RWPE2 (cell line): ENCODE measurements at places on chromosomes 13 and 19.
A peak's percentile ranks its signal among the peaks of the same experiment; 100 is the strongest.

GRCh38 chr13:113883921-113884804 lies 20.3 kb upstream of the GAS6 start:
- H3K36me3 ChIP-seq = no peaks in the 10 kb centered on the region
- DNase-seq = no peak
- peaks cover 2% of the 10 kb centered on the region for H3K4me1 ChIP-seq
- H3K27me3 ChIP-seq = no peaks in the 10 kb centered on the region
- H3K4me3 ChIP-seq = no peak overlapping the region

- H3K36me3 ChIP-seq = no peaks in the 10 kb centered on the region
- DNase-seq = no peak
- H3K4me3 ChIP-seq = no peak overlapping the region
- no peaks in the 10 kb centered on the region for H3K4me1 ChIP-seq
- H3K27ac ChIP-seq = no peak overlapping the region
These were observed 453.3 kb downstream of the DIAPH3 start for GRCh38 chr13:59710416-59710815.

- H3K27ac ChIP-seq = no peak within 1 kb of the TSS
- DNase-seq = no peak
These were observed at the start of gene ATP1A3 for GRCh38 chr19:41993612-41994483. ATP1A3 (minus strand) TSS chr19:41994230; CDS start chr19:41994076, 154 bp downstream.

- DNase-seq = no peak
- no peak overlapping the region for H3K4me3 ChIP-seq
- H3K27ac ChIP-seq = no peak overlapping the region
- peaks cover 26% of the 10 kb centered on the region for H3K36me3 ChIP-seq
- peaks cover 16% of the 10 kb centered on the region for H3K4me1 ChIP-seq
These were observed 24.9 kb downstream of the RCN3 start for GRCh38 chr19:49552749-49553148.

- no peak overlapping the region for H3K27ac ChIP-seq
- no peaks in the 10 kb centered on the region for H3K27me3 ChIP-seq
These were observed 6.9 kb downstream of the ZNF490 start for GRCh38 chr19:12603714-12604113.

- H3K4me1 ChIP-seq = peaks cover 30% of the 10 kb centered on the region
- H3K27me3 ChIP-seq = no peaks in the 10 kb centered on the region
- no peak overlapping the region for H3K4me3 ChIP-seq
- no peak for DNase-seq
These were observed 256.4 kb downstream of the DLEU7 start for GRCh38 chr13:50587115-50587514.

DNA sequence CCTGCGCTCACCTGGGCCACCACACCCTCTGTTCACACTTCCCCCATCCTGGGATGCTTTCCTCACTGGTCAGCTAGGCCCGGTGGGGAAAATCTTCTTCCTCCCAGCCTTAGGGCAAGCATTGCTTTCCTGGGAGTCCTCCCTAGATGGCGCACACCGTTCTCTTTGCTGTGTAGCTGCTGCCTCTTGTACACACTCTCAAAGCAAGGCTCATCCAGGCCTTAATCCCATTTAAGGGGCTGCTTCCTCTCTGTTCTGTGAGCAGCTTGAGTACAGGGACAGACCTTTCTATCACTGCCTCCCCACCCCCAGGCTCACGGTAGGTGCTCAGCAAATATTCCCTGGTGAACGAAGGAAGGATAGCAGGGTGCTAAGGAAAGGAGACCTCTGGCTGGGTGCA lies 11.1 kb downstream of the SLC7A10 start:
- no peak for DNase-seq
- H3K4me1 ChIP-seq = no peaks in the 10 kb centered on the region
- no peaks in the 10 kb centered on the region for H3K36me3 ChIP-seq
- H3K4me3 ChIP-seq = no peak overlapping the region
- H3K27ac ChIP-seq = no peak overlapping the region

DNA sequence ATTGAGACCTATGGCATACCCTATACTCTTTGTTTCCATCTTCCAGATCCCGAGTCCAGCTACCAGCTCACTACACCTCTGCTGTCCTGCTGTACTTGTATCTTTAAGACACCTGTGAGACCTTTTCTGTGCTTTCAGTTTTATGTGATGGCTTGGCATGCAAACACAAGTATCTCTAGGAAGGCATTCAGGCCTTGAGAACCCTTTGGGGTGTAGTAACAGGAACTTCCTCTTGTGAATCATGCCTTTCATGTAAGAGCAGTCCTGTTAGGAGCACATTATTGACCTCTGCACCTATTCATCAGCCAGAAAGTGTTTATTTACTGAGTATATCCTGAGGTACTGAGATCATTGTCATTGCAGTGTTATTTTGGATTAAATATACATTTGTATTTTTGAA lies 87.0 kb upstream of the HTR2A start:
- H3K4me3 ChIP-seq = no peak overlapping the region
- H3K27ac ChIP-seq = no peak overlapping the region
- H3K36me3 ChIP-seq = no peaks in the 10 kb centered on the region
- H3K4me1 ChIP-seq = peaks cover 5% of the 10 kb centered on the region
- no peak for DNase-seq
- H3K27me3 ChIP-seq = no peaks in the 10 kb centered on the region

DNA sequence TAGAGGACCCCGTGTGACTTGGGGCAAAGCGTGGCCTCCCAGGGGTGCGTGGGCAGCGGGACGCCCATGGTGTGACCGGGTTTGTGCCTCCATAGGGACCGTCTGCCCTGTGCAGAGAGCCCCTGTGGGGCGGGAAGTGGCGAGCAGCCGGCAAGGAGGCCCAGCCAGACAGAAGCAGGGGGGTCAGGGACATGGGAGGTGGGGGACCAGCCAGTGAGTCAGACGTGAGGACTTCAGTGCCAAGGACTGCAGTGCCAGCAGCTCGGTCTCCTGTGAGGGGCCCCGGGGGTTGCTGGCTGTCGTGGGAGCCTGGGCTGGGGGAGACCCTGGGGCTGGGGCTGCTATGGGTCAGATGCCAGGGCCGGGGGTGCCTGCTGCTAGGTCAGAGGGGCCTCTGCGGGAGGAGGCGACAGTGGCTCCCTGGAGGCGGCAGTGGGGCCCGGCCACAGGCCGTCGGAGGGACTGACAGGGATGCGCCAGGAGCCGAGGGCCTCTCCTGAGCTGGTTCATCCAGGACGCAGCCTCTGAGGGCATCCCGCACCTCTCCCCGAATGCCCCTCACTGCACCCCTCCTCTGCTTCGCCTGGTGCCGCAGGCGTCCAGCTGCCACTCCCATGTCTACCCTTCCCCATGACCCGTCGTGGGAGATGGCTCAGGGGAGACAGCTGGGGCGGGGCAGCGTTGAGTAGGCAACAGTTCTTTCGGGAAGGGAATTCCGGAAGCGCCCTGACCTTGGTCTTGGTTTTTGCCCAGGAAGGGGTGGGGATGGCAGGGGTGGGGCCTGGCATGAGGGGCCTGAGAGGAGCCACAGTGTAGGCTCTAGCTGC lies 80.0 kb downstream of the KDM4B start:
- H3K27me3 ChIP-seq = no peaks in the 10 kb centered on the region
- no peak overlapping the region for H3K4me3 ChIP-seq
- H3K27ac ChIP-seq = no peak overlapping the region
- H3K4me1 ChIP-seq = peaks cover 22% of the 10 kb centered on the region
- peaks cover 6% of the 10 kb centered on the region for H3K36me3 ChIP-seq

- no peak overlapping the region for H3K4me3 ChIP-seq
- peaks cover 18% of the 10 kb centered on the region for H3K4me1 ChIP-seq
- H3K27ac ChIP-seq = peak overlapping the region; percentile 79
These were observed 459.4 kb downstream of the FOXO1 start for GRCh38 chr13:40207001-40207478.

GRCh38 chr19:11460207-11460606 lies 20.6 kb downstream of the ELAVL3 start:
- no peaks in the 10 kb centered on the region for H3K36me3 ChIP-seq
- no peak for DNase-seq
- no peaks in the 10 kb centered on the region for H3K4me1 ChIP-seq

DNA sequence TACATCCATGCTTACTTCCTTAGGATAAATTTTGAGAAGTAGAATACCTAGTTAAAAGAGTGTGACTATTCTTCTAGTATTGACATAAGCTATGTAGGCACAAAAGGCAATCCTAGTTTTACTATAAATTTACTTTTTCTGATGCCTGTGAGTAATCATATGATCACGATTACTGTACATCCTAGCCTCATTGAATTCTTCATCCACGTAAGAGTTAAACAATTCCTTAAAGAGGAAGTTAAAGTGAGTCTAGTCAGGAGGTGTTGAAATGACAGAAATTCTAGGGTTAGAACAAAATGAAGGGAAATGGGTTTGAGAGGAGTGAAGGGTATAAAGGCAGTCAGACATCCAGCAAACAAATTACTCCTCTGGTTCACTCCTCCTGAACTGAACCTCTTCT lies at the start of gene ACOD1:
Gene ACOD1 (plus strand): TSS at position 363 of the 400 bp plus-strand sequence. CDS start 48 bp downstream, outside the sequence.
- H3K4me3 ChIP-seq = no peak within 1 kb of the TSS
- no peaks in the 10 kb centered on the region for H3K36me3 ChIP-seq
- peaks cover 9% of the 10 kb centered on the region for H3K4me1 ChIP-seq
- no peak within 1 kb of the TSS for H3K27ac ChIP-seq
- H3K27me3 ChIP-seq = no peaks in the 10 kb centered on the region
- DNase-seq = no peak

GRCh38 chr19:14915116-14915515 lies 26.2 kb upstream of the OR7C2 start:
- no peak for DNase-seq
- no peaks in the 10 kb centered on the region for H3K27me3 ChIP-seq
- no peak overlapping the region for H3K4me3 ChIP-seq

DNA sequence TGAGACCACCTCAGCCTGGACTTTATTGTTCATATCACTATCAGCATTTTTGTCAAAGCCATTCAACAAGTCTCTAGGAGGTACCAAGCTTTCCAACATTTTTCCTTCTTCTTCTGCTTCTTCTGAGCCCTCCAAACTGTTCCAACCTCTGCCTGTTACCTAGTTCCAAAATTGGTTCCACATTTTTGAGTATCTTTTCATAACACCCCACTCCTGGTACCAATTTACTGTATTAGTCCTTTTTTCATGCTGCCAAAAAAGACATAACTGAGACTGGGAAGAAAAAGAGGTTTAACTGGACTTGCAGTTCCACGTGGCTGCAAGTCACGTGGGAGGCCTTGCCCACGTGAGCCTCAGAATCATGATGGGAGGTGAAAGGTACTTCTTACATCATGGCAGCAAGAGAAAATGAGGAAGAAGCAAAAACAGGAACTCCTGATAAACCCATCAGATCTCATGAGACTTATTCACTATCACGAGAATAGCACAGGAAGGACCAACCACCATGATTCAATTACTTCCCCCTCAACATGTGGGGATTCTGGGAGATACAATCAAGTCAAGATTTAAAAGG lies 215.1 kb downstream of the PCDH17 start:
- no peaks in the 10 kb centered on the region for H3K36me3 ChIP-seq
- H3K27ac ChIP-seq = no peak overlapping the region
- no peaks in the 10 kb centered on the region for H3K4me1 ChIP-seq
- DNase-seq = no peak
- H3K4me3 ChIP-seq = no peak overlapping the region
- H3K27me3 ChIP-seq = no peaks in the 10 kb centered on the region

DNA sequence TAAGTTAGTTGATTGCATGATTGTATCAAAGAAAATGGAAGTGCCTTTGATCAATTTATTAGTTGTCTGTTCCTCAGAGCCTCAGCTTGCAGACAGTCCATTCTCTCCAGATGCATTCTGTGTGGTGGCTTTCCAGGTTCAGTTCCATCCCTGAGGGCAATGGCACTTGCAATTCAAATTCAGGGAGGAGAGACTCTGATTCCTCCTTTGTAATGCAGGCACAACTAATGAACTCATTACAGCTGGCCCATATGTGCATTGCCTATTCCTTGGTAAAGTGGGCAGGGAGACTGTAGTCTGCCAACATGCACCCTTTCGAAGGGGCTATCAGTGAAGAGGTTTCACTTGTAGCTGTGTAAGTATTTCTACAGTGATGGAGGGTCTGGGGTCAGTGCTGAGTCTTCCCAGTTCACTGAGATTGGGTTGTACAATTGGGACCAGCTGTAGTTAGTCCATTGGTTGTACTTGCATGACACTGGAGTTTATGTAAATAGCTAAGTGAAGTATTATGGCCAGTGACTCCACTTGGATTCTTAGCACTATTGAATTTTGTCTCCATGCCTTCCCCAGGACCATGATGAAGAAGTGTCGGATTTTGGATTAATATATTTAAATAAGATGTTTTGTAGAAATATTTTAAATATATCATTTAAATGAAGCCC lies 401.7 kb downstream of the GPC6 start:
- no peak overlapping the region for H3K27ac ChIP-seq
- no peaks in the 10 kb centered on the region for H3K36me3 ChIP-seq
- H3K4me1 ChIP-seq = no peaks in the 10 kb centered on the region
- H3K27me3 ChIP-seq = no peaks in the 10 kb centered on the region

DNA sequence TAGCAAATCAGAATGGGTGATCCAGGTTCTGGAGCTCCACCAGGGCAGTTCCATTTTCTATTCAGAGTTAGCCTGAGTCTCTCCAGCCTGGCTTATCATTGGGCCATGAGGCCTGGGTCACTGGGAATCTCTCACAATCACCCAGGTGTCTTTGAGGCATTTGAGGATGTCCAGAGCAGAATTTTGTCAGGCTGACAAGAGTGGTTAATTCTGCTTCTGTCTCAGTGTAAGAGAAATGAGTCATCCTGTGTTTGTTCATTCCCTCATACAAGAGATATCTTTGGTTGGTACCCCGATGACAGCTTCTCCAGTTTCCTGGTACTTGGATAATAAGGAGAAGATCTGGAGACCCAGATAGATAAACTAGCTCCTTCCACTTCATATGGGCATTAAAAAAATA lies 10.4 kb downstream of the ZNF93 start:
- H3K27ac ChIP-seq = no peak overlapping the region
- no peak overlapping the region for H3K4me3 ChIP-seq
- H3K4me1 ChIP-seq = no peaks in the 10 kb centered on the region
- no peak for DNase-seq
- H3K27me3 ChIP-seq = no peaks in the 10 kb centered on the region
- no peaks in the 10 kb centered on the region for H3K36me3 ChIP-seq

- H3K27me3 ChIP-seq = no peaks in the 10 kb centered on the region
- H3K4me1 ChIP-seq = no peaks in the 10 kb centered on the region
- no peaks in the 10 kb centered on the region for H3K36me3 ChIP-seq
- H3K27ac ChIP-seq = no peak overlapping the region
- no peak overlapping the region for H3K4me3 ChIP-seq
These were observed 1461.9 kb downstream of the UQCRFS1 start for GRCh38 chr19:27751044-27751391.

DNA sequence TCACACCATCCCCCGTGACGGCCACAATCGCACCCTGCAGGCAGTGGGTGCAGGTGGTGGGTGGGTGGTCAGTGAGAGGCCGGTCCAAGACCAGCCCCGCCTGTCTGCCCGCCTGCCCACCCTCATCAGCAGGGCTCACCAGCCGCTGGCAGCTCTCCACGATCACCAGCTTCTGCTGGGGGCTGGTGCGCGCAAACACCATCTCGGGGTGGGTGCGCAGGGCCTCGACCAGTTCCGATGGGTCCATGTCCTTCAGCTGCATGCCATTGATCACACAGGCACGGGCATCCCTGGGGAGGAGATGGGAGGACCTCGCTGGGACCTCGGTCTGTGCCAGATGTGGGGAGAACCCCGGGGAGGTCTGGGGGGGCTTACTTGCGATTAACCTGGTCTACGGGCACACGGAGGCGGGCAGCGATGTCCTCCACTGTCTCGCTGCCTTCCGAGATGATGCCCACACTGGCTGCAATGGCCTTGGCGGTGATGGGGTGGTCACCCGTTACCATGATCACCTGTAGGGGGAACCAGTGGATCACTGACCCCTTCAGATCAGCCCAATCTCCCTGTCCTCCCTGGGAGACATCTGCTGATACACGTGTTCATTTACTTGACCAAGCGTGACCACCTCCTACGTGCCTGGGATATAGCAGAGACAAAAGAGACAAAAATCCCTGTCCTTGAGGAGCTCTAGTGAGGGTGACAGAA lies 8.0 kb downstream of the ATP4A start:
- DNase-seq = no peak
- no peak overlapping the region for H3K4me3 ChIP-seq
- H3K4me1 ChIP-seq = no peaks in the 10 kb centered on the region
- H3K27me3 ChIP-seq = peaks cover 8% of the 10 kb centered on the region
